ENCODE measurements at places on chromosomes 2 and 18. TPM values are rescaled to one million over a fixed set of nuclear protein-coding genes. Genes with fewer than 3 reads are reported as not detected.

The DSG1 gene
- total RNA-seq = not detected

DNA sequence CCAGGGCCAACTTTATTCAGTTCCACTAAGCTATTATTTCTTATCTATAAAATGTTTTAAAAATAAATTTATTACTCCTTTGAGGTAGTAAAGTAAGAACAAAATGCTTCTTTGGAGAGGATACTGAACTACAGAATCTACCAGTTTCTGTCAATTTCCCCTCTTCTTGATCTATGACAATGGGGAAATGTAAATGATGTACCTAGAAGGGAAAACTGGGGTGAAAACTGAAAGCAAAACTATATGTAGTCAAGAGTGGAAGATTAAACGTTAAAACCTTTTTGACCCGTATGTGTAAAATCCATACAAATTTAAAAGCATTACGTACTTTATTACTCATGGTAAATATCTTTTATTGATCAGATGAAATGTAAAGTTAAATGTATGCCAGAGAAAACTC is 1287.8 kb upstream of the TMEFF2 start:
- no peak for DNase-seq

- no peak for DNase-seq
Measured at GRCh38 chr18:61360404-61361383, 27.5 kb downstream of the CDH20 start.

- no peak for DNase-seq
Measured at GRCh38 chr2:121288454-121289231, 3.6 kb upstream of the TFCP2L1 start.
